ENCODE measurements at places on chromosomes 6 and 20. TPM values are rescaled to one million over a fixed set of nuclear protein-coding genes. Genes with fewer than 3 reads are reported as not detected.

PHIP gene
- polyA plus RNA-seq, result 1.6 TPM

DNAH8 gene
- not detected for polyA plus RNA-seq

BCAS4 gene
- polyA plus RNA-seq, result 0.47 TPM

NR2E1 gene
- polyA plus RNA-seq, result not detected

DEFB132 gene
- not detected for polyA plus RNA-seq

SCRT2 gene
- not detected for polyA plus RNA-seq

IMPG1 gene
- polyA plus RNA-seq, result not detected

MSH5 gene
- polyA plus RNA-seq, result 2.2 TPM

MYH7B gene
- 0.12 TPM for polyA plus RNA-seq

C4B gene
- polyA plus RNA-seq, result 1,699 TPM

CRISP2 gene
- not detected for polyA plus RNA-seq

ESF1 gene
- 7.3 TPM for polyA plus RNA-seq

GRCh38 chr6:139760128-139760527 is 385.7 kb upstream of the CITED2 start:
- no peak overlapping the region for H3K27ac ChIP-seq
- DNase-seq, result no peak
- peaks cover 4% of the 10 kb centered on the region for H3K4me1 ChIP-seq
- no peaks in the 10 kb centered on the region for H3K27me3 ChIP-seq
- no peaks in the 10 kb centered on the region for H3K36me3 ChIP-seq
- H3K4me3 ChIP-seq, result no peak overlapping the region

- H3K4me1 ChIP-seq, result no peaks in the 10 kb centered on the region
- no peak for DNase-seq
- H3K36me3 ChIP-seq, result no peaks in the 10 kb centered on the region
- no peak overlapping the region for H3K27ac ChIP-seq
- H3K27me3 ChIP-seq, result no peaks in the 10 kb centered on the region
- H3K4me3 ChIP-seq, result no peak overlapping the region
Observed at GRCh38 chr6:91449539-91449938, 862.7 kb upstream of the MAP3K7 start.

GRCh38 chr6:157558049-157558448 is 177.1 kb downstream of the ZDHHC14 start:
- H3K4me1 ChIP-seq, result peaks cover 38% of the 10 kb centered on the region
- no peaks in the 10 kb centered on the region for H3K27me3 ChIP-seq
- H3K27ac ChIP-seq, result no peak overlapping the region
- H3K36me3 ChIP-seq, result no peaks in the 10 kb centered on the region

DNA sequence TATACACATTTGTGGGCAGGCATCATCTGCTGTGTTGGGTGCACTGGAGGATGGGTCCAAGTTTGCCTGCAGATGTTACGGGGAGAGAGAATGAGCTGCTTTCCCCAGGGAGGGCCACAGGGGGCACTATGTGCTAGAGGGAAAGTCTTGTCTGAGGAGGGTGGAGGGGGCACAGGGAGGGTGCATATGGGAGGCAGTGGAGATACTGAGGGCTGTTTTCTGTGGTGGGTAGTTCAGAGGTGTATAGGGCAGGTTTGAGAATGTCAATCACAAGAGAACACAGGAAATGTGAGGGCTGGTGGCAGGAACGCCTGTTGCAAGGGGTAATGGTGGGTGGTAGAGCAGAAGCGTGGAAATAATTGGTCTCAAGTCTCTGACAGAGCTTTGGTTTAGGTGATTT is 7.7 kb upstream of the PTPRA start:
- DNase-seq, result no peak
- H3K36me3 ChIP-seq, result peaks cover 5% of the 10 kb centered on the region
- no peak overlapping the region for H3K27ac ChIP-seq

DNA sequence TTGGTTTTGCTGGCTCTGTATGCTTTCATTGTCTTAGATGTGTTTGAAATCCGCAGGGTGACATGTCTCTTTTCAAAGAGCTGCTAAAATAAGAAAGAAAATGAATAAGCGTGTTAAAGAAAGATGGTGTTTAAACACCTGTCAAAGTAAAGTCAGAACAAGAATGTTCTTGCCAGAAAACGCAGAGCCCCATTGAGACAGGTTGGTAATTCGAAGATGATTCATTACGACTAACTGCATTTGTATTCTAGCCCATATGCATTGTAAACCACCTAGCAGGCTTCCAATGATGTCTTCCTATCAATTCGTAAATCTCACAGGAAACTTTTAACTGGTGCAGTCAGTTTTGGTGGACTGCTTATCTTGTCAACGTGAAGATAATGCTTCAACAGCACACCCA is 16.8 kb downstream of the PHACTR2 start:
- no peak for DNase-seq
- H3K27ac ChIP-seq, result no peak overlapping the region
- no peaks in the 10 kb centered on the region for H3K27me3 ChIP-seq
- H3K4me3 ChIP-seq, result no peak overlapping the region

DNA sequence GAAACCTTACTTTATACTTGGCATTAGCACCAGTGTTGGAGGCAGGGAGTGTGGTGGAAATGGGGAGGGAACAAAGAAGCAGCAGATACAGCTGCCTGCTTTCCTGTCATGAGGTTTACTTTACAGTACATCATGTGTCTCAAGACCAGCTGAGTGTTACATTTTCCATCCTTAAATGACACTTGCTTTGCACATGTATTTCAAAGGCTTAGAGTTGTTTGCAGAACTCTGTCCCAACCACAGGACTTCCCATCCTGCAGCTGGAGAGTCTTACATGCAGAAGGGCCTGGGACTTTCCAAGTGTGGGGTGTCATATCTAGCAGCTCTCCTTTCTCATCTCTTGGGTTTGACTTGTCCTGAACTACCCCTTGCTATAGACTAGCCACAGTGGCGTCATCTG is 395.9 kb downstream of the DHX35 start:
- H3K36me3 ChIP-seq, result no peaks in the 10 kb centered on the region
- H3K27me3 ChIP-seq, result no peaks in the 10 kb centered on the region
- no peak overlapping the region for H3K27ac ChIP-seq

GRCh38 chr6:41901882-41902519 is 6.8 kb upstream of the USP49 start:
- peaks cover 31% of the 10 kb centered on the region for H3K36me3 ChIP-seq
- H3K4me1 ChIP-seq, result no peaks in the 10 kb centered on the region
- DNase-seq, result peak; percentile 63
- H3K4me3 ChIP-seq, result no peak overlapping the region
- H3K27ac ChIP-seq, result no peak overlapping the region

- no peaks in the 10 kb centered on the region for H3K36me3 ChIP-seq
- no peaks in the 10 kb centered on the region for H3K27me3 ChIP-seq
- H3K4me1 ChIP-seq, result no peaks in the 10 kb centered on the region
- no peak for DNase-seq
Observed at GRCh38 chr6:2429460-2429859, 184.1 kb upstream of the GMDS start.

DNA sequence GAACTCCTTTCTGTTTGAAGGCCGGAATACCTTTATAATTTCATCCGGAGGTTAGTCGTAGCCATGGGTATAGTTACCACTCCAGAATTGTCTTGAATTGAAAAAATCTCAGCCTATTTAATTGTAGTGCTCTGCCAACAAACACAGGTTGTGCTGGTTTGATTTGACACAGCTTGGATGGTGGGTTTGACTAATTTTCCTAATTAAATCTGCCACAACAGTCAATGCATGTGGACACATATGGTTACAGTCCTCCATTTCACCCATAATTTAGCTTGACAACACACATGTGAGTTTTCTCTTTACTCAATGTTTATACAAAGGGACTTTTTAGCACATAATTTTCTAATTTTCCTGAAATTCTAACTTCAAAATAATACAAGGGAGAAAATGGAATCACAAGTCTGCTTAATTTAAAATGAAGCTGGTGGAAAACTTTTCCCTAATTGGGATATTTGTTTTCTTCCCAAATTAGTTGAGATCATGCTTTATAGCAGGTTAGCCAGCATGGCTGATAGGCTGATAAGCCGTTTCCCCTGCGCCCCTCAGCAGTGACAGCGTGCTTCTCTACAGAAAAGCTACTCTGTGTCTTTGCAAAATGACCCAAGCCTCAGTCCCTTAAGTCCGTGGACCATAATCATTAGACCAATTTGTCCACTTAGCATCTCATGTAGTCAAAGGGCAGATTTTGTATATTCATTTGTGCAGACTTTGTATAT is 463.5 kb upstream of the FLRT3 start:
- H3K27me3 ChIP-seq, result no peaks in the 10 kb centered on the region
- no peak overlapping the region for H3K4me3 ChIP-seq
- H3K4me1 ChIP-seq, result peaks cover 3% of the 10 kb centered on the region
- no peak for DNase-seq

DNA sequence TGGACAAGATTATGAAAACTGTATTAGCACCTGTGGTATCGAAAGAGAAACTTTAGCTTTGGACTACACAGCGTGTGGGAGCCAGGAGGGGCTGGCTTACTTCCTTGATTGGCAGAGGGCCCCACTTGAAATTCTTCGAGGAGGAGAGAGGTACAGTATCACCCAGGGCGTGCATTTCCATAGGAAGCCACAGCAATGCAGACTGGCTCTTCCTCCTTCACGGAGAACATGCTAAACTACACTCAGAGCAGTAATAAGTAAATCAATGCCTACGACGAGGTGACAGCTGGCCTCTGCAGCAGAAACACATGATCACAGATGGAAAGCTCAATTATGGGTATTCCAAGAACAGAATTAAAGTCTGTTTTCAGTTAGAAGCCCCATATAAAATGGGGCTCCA is 44.2 kb downstream of the MYLK4 start:
- H3K27ac ChIP-seq, result no peak overlapping the region
- DNase-seq, result no peak
- H3K4me3 ChIP-seq, result no peak overlapping the region
- no peaks in the 10 kb centered on the region for H3K36me3 ChIP-seq
- H3K27me3 ChIP-seq, result no peaks in the 10 kb centered on the region
- no peaks in the 10 kb centered on the region for H3K4me1 ChIP-seq

GRCh38 chr20:6055161-6055783 is 1.4 kb upstream of the LRRN4 start:
- no peaks in the 10 kb centered on the region for H3K27me3 ChIP-seq
- H3K4me3 ChIP-seq, result no peak overlapping the region
- DNase-seq, result no peak
- H3K36me3 ChIP-seq, result no peaks in the 10 kb centered on the region

DNA sequence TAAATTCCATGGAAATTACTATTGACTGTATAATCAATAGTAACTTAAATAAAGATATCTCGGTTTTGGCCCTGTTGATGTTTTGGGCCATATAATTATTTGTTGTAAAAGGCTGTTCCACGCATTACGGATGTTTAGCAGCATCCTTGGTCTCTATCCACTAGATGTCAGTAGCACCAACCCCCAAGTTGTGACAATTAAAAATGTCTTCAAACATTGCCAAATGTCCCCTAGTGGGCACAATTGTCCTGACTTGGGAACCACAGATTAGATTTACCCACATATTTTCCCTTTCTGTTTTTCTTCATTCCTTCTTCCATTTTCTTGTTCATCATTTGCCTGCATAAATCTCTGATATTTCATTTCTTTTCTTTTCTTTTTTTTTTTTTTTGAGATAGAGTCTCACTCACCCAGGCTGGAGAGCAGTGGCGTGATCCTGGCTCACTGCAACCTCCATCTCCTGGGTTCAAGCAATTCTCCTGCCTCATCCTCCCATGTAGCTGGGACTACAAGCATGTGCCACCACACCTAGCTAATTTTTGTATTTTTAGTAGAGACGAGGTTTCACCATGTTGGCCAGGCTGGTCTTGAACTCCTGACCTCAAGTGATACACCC is 13.6 kb upstream of the WFDC8 start:
- H3K36me3 ChIP-seq, result no peaks in the 10 kb centered on the region
- H3K27me3 ChIP-seq, result peaks cover 7% of the 10 kb centered on the region
- no peak overlapping the region for H3K27ac ChIP-seq
- no peak overlapping the region for H3K4me3 ChIP-seq
- no peaks in the 10 kb centered on the region for H3K4me1 ChIP-seq

DNA sequence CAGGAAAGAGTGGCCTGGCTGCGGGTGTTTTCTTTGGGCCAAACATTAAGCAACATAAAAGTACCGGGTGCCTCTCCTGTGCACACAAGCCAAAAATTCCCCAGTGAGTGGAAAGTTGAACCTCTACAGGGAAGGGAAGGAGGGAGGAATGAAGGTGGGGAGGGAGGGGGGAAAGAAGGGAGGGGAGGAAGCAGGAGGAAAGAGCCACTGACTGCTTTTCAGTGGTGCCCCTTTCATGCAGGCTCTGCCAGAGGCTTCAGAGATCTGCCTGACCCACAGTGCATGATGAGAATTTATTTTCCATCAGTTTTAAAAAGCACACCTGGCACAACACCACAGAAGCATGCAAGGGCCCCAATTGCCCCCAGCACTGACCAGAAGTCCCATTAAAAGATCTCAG is 27.5 kb upstream of the AVP start:
- no peak overlapping the region for H3K4me3 ChIP-seq
- no peak overlapping the region for H3K27ac ChIP-seq
- no peak for DNase-seq
- peaks cover 15% of the 10 kb centered on the region for H3K36me3 ChIP-seq
- H3K27me3 ChIP-seq, result no peaks in the 10 kb centered on the region

- no peak overlapping the region for H3K4me3 ChIP-seq
- DNase-seq, result no peak
- peaks cover 21% of the 10 kb centered on the region for H3K4me1 ChIP-seq
- H3K36me3 ChIP-seq, result no peaks in the 10 kb centered on the region
Observed at GRCh38 chr6:28353356-28353755, 3.6 kb downstream of the ZKSCAN3 start.

- H3K27me3 ChIP-seq, result no peaks in the 10 kb centered on the region
- DNase-seq, result no peak
- no peak overlapping the region for H3K27ac ChIP-seq
- no peak overlapping the region for H3K4me3 ChIP-seq
- no peaks in the 10 kb centered on the region for H3K36me3 ChIP-seq
Observed at GRCh38 chr6:15615802-15616201, 47.0 kb downstream of the DTNBP1 start.

- H3K27ac ChIP-seq, result no peak overlapping the region
- no peak for DNase-seq
- H3K4me1 ChIP-seq, result peaks cover 3% of the 10 kb centered on the region
- no peak overlapping the region for H3K4me3 ChIP-seq
- no peaks in the 10 kb centered on the region for H3K27me3 ChIP-seq
- H3K36me3 ChIP-seq, result no peaks in the 10 kb centered on the region
Observed at GRCh38 chr6:136129365-136129764, 120.7 kb downstream of the MTFR2 start.

DNA sequence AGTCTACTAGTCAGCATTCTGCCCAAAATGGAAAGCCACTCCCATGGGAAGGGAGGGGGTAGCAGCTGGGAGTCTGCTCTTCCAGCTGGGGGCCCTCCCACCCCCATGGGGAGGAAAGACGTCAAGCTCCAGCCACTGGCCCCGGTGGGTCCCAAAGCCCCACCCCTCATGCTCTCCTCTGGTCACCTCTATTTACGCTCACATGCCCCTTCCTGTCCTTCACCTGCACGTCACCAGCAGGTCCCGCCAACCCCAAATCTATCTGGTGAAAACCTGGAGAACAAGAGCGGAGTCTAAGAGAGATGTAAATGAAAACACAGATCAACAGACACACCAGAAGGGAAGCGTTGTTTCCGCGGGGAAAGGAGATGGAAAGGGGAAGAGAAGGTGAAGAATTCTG is 30.0 kb upstream of the ZBP1 start:
- H3K27me3 ChIP-seq, result no peaks in the 10 kb centered on the region
- H3K4me3 ChIP-seq, result no peak overlapping the region
- no peaks in the 10 kb centered on the region for H3K36me3 ChIP-seq
- no peak overlapping the region for H3K27ac ChIP-seq
- H3K4me1 ChIP-seq, result no peaks in the 10 kb centered on the region

GRCh38 chr6:126945812-126946360 is 172.6 kb upstream of the RSPO3 start:
- H3K4me3 ChIP-seq, result no peak overlapping the region
- no peak overlapping the region for H3K27ac ChIP-seq
- no peaks in the 10 kb centered on the region for H3K36me3 ChIP-seq
- H3K4me1 ChIP-seq, result no peaks in the 10 kb centered on the region
